MV-4-11 (cell line): ENCODE measurements at places on chromosomes 2 and 18.

DNA sequence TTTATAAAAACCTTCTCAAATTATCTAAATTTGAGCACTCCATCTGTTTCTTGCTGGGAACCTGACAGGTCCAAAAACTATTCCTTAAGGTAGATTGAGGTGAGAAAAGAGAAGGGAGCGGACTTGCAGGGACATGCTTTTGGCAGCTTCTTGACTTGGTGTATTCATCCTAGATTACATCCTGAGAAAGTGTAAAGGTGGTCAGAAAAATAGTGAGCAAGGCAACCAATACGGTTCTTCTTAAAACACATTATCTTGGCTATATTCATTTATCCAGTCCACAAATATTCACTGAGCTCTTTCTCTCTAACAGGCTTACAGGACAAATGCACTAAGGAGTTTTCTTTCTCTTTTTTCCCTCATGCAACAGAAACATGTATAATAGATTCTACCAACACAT, 230.0 kb downstream of the LRP1B start:
- DNase-seq = no peak

DNA sequence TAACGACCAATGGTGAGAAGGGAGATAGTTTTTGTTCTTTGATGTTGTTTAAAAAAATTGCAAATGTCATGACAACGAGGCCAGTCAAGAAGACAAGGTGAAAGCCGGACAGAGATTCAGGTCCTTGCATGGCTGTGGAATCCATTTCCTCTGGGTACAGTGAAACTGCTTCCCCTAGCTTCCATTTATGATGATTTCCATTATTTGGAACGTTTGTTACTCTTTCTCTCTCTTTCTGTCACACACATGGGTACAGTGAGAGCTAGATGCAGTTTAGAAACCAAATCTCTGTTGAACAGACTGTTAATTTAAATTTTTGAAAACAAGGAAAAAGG, 57.4 kb upstream of the MSH2 start:
- no peak for DNase-seq

- no peak for DNase-seq
Measured at GRCh38 chr2:44459739-44460138, 98.0 kb downstream of the CAMKMT start.

- DNase-seq = peak; percentile 50
Measured at GRCh38 chr2:211745295-211746097, 793.1 kb downstream of the ERBB4 start.

GRCh38 chr2:10222-10875, 36.0 kb downstream of the FAM110C start:
- no peak for DNase-seq

DNA sequence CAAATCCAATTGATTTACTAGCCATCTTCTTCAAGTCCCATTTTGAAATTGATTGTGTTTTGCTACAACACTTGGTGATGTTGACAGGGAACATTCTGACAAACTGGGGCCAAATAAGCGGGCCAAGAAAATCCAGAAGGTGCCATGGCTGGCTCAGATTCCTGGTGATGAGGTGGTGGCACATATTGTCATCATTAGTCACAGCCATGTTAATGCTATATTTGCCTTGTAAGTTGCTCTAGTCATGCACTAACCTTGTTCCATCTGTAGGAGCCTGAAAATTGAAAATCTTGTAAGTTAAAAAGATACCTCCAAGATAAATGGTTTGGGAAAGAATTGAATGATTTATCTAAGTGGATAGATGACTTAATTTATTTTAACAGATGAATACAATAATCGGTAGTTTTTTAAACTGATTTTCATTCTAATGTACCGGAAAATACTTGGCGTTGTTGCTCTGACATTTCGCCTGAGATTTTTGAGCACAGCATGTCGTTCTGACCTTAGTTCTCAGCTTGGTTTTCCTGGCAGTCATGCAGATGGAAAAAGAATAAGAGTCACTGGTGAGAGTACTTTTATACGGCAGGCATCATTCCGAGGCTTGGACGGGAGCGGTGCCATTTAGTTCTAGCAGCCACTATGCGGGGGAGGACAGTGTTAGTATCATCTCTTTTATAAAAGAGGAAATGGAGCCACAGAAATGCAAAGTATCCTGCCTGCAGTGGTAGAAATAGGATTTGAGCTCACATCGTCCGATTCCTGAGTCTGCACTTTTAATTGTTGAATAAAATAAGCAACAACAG, 133.9 kb downstream of the ZNF532 start:
- DNase-seq = peak; percentile 65

- no peak for DNase-seq
Measured at GRCh38 chr2:128389388-128390086, 70.9 kb upstream of the HS6ST1 start.

DNA sequence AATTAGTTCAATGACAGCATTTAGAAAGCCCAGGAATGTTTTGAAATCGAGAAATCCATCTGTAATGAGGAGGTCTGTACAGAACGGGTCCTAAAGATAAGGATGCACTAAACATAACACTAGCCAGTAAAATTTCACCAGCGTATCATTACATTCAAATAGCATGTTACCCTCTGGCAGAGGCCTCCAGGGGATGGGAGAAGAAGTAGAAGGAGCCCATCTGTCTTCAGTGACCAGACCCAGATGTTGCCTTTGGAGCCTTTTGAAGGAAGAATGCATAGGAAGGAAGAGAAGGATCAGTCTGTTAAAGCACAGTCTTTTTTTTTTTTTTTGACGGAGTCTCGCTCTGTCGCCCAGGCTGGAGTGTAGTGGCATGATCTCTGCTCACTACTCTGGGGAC, 86.1 kb upstream of the BCL2L11 start:
- DNase-seq = no peak

GRCh38 chr18:40371673-40372072, 1583.4 kb upstream of the PIK3C3 start:
- DNase-seq = no peak

DNA sequence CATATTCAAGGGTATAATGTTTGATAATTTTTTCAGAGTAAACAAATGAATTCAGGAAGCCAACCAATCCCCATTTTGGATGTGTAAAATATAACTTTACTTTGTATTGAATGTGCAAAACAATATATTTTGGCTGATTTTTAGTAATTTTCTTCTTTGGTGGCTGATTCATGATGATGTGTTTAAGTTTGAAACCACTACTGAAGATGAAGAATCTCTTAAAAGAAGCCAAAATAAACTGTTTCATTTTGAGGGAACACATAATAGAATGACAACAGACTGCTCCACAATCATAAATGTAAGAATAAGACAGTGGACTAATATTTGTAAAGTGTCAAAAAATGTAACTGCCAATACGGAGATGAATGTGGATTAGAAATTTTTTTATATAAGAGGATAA, 52.5 kb upstream of the TRIM43 start:
- DNase-seq = no peak

- DNase-seq = no peak
Measured at GRCh38 chr18:62590799-62591590, 68.2 kb downstream of the ZCCHC2 start.

DNA sequence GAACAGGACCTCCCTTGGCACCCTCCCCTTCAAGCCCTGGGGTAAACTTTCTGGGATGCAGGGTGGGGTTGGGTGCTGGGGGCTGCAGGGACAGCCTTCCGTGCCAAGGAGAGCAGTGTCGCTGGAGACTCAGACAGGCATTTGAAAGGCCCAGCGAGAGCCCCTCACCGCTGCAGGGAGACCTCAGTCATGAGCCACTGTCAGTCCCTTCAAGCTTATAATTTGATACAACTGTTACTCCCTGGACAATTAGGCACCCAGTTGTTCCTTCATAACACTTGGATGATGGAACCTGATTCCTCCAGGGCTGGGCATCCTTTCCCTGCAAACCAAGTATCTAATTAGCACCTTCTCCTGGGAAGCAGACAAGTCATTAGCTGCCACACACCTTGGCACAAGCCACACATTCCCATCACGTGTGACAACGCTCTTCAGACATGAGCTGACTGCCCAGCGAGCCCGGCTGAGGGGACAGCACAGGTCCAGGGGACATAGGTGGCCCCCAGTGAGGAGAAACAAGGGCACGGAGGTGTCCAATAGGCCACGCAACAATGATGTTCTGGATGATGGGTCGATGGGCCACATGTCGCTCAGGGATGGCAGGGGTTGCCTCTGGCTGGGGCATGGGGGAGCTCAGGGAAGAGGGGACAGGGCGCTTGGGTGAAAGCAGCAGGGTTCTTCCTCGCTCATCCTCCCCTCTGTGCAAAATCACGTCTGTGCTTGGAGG, 59.6 kb downstream of the KCNF1 start:
- DNase-seq = no peak

DNA sequence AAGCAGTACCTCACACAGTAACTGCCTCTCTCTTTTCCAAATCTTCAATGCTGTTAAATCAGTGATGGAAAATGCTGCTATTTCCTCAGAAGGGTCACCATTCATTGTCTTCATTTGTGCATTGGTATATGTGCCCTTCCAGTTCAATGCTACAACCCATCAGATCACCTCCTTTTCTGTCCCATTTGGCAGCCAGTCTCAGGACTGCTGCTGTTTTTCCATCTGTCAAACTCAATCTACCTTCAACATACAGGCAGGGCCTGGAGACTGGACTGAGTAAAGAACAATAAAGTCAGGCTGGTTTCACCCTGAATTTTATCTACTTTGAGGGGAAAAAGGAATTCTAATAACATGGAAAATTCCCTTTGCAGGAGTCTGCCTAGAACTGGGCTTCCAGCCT, 17.9 kb downstream of the ZNF385B start:
- DNase-seq = no peak

GRCh38 chr2:54569745-54570301, 113.7 kb downstream of the SPTBN1 start:
- DNase-seq = no peak

DNA sequence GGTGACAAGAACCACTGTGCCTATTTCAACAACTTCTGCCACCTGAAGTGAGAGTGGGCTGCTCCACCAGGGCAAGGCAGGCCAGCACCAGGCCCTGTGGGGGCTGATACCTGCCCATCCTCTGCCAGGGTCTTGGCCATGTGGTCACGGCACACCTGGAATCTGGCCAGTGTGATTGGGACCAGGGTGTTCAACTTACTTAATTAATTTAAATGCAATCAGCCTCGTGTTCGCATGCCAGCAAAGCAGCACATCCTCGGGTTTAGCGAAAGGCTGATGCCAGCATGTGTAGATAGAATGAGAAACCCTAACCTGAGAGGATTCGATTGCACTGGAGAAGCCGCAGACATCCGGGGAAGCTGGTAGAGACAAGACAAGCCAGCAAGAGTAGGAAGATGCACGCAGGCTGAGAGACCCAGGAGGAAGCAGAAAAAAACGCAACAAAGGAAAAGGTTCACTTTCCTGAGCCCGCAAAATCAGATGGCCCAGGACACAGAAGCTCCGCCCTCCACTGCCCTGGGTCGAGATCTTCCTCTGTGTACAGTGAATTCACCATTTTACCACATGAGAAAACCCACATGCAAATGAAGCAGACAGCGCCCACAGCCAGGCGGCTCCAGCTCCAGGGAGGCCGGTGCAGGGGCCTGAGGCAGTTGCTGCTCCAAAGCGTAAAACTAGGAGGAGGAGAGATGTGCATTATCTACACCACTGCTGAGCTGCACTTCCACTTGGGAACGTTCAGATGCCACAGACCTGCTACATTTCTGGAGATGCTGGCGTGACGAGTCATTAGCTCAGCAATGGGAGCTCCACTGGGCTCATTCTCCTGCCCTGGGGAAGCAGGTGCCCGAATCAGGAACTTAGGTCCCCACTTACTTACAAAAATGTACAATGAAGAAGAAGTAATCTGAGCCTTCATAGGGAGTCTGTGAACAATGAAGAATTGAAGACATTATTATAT, 92.1 kb downstream of the TMEM18 start:
- no peak for DNase-seq

DNA sequence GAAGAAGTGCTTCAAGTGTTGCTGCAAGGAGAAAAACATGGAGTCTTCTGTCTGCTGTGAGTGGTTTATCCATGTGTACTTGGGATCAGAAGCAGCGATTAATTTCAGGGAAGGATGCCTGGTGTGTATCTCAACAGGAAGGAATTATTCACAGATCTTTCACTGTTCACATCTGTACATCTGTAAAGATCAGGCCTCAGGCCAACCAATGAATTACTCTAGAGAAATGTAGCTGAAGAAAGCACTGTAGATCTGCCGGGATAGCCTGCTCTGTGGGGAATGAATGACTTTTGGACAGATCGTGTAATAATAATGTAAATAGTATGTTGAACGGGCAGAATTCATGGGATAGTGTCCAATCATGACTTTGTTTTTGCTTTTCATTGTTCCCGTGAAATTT, 54.0 kb upstream of the SPP2 start:
- no peak for DNase-seq

DNA sequence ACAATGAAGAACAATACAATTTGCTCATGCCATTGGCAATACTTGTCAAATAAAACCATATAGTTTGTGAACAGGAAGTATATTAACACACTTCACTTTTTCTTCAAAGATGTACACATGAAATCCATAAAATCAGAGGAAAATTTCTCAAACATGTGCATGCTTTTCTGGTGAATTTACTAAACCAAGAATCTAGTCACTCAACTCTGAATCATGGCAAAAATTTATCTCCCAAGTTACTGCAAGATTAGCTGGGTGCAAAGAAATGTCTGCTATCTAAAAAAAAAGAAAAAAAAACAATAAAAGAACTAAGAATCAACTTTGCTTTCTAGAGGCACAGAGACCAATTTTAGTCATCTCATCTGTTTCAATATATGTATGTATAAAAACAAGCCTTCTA, 419.2 kb downstream of the NR4A2 start:
- no peak for DNase-seq

- DNase-seq = no peak
Measured at GRCh38 chr2:1837022-1837421, 92.7 kb upstream of the PXDN start.

DNA sequence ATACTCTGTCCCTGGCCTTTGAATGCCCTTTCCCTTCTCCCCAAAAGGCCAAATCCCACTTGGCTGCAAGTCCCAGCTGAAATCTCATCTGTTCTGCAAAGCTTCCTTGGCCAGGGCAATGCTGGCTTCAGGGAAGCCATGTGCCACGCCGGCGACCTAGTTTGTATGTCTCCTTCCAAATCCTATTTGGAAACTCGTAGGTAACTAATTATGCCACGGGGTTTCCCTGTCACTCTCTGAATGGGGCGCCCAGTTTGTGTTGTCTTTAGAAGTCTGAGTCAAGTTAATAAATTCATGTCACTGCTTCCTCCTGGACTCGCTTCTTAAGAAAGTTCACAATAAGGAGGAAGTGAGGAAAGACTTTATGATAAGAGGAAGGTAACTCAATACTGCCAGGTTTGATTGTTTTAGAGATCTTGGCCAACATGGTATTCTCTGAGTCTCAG, 19.1 kb downstream of the FHL2 start:
- DNase-seq = peak; percentile 70

DNA sequence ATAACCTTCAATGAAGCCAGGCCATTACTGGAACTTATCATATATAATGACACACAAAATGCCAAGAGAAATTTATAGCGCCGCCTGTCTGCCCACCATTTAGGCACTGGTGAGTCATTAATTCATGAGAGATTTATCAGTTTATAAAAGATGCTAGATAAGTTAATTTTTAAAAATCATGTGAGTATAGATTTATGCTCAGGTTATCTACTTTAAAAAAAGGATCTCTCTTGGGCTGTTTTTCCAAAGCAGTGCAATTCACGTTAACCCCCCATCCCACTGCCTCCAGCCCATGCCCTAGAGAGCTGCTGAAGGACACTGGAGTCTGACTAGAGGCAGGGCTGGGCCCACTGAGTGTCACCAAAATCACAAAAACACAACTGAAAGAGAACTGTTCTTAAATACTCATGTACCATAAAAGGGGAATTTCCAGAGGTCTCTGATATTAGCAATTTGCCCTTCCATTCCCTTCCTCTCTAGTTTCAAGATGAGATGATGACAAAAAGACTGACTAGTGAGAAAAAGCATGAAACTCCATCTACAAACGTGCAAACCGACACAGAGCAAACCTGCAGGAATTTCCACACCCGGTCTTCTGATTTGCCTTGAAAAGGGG, 160.8 kb downstream of the BCL2 start:
- no peak for DNase-seq

GRCh38 chr2:219642069-219642454, 14.6 kb downstream of the SLC4A3 start:
- DNase-seq = no peak
